ENCODE measurements at places on chromosomes 4 and X.

- DNase-seq: no peak
These were observed 24.4 kb downstream of the UCHL1 start for GRCh38 chr4:41281038-41281634.

DNA sequence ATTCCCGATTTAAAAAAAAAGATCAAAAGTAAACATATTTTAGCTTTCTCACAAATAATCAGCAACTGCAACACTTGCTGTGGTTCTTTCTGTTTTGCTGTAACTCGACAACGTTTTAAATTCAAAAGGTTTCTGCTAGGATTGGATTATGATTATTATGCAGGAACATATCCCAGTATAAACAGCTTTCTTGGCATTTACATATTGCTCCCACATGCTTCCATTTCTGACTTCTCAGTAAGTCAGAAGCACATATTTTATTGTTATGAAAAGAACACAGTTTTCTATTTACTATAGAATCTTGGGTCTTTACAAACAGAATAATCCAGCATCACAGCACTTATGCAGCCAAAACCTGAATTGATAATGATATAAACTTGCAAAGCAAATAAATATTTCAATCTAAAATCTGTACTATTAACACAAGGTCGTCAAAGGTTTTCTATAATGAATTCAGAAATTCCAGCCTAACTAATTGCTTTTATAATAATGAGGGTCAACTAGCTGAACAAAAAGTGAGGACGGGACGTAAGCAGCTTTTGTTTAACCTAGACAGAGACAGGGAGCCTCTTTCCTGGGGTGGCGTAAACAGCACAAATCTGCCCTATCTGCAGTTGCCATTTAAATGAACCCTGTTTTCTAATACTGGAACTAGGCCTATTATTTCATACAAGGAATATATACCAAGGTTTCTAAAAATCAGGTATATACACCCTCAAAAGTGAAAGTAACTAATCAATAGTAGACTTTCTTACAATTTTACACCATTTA is 9.8 kb upstream of the PCDH18 start:
- no peak for DNase-seq

- no peak for DNase-seq
These were observed 60.8 kb upstream of the CBR4 start for GRCh38 chr4:169070895-169071218.

- DNase-seq: no peak
These were observed 23.1 kb downstream of the DGKK start for GRCh38 chrX:50447535-50447934.

DNA sequence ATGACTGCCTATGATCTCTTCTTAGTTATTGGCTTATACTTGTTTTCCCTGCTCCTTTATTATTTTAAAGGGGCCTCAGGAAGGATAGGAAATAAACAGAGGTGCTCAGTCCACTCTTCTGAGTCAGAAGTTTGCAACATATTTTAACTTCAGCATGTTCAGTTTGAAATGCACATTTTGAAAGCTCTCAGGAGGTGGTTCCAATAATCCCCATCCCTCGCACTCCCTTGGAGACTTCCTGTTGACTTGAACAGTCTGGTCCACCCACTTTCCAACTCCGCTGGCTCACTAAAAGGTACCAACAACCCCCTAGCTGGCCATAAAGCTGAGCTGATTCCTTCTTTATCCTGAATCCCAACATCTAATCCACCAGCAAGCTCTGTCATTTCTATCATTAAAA is 78.3 kb upstream of the DUSP21 start:
- DNase-seq: no peak

- no peak for DNase-seq
These were observed 359.9 kb upstream of the F9 start for GRCh38 chrX:139170526-139171173.

DNA sequence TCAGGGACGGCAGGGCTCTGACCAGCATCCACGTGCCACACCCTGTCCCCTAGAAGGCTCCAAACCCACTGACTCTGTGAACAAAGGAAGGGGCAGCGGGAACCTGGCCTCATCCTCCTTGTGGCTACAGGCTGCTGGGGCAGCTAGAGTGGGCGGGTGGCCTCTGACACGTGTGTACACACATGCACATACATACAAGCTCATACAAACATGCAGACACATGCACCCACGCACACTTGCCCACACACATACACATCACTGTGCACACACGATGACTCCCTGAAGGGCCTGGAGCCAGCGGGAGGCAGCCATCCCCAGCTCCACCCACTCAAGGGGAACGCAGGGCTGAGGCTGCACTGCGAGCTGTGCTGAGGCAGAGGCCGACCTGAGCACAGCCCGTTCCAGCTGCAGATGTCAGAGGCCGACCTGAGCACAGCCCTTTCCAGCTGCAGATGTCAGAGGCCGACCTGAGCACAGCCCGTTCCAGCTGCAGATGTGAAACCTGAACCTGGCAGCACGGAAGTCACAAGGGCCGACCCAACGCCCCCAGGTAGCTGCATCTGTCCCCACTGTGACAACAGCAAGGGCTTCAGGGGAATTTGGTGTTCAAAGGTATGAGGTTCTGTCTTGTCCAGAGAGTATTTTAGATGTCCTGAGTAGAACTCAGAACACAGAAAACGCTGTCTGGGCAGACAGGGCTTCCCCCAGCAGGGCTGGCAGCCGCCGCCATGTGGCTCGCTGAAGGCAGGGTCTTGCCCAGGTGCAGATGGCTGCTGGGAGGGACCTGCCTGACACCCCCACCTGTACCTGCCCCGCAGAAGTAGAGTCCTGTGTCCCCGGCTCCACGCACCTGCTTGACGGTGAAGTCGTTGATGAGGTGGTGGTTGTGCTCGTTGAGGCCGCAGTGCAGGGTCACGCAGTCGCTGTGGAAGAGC is 33.5 kb downstream of the CTBP1 start:
- DNase-seq: no peak

GRCh38 chr4:186265683-186266652 is at the start of gene F11:
Gene F11 (plus strand): TSS chr4:186266189. CDS start chr4:186267137, 948 bp downstream.
- DNase-seq: no peak

- DNase-seq: no peak
These were observed 9.9 kb downstream of the PRDM8 start for GRCh38 chr4:80207172-80207583.

GRCh38 chr4:123050018-123050417 is 127.6 kb upstream of the NUDT6 start:
- DNase-seq: no peak

GRCh38 chr4:1030559-1030958 is 19.1 kb downstream of the FGFRL1 start:
- no peak for DNase-seq

DNA sequence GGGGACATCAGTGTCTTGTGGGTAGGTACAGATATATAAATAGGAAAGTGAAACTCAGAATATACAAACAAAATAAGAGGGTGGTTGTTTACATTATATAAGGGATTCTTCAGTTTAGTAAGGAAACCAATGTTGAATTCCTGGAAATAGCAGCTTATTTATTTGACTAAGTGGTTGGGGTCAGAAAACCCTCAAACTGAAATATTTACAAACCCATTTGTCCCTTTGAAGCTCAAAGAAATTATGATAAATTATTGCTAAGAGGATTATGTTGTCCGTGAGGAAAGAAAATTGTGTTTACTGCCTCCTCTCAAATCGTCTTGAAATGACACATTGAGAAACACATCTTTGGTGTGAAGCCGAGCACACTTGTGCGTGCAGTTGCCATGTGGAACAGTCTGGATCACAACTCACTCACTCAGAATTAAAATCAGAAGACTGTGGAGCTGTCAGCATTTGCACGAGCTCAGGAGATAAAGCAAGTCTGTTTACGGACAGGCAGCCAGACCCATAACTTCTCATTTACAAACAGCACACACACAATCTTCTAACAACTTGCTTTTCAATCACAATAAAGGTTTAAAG is 46.8 kb upstream of the SETD7 start:
- DNase-seq: no peak

DNA sequence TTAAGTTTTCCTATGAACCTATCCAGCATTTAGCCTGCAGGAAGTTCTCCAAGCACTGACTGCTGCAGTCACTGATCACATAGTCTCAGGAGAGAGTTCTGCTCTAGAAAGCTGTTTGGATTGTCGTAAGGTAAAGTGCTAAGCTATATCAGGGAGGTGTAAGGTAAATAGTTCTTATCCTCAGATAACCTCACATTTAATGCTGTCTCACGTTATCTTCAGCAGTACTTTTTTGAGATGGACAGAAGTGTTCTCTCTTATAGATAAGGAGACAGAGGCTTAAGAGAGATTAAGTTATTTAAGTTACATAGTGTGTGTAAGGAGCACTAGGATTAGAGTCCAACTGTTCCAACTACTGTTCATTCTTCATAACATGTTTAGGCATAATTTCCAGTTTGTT is 77.9 kb downstream of the STIM2 start:
- DNase-seq: no peak

GRCh38 chr4:71584585-71584984 is 199.3 kb downstream of the GC start:
- DNase-seq: no peak

- DNase-seq: no peak
These were observed 66.9 kb downstream of the PTPN13 start for GRCh38 chr4:86661006-86661405.

DNA sequence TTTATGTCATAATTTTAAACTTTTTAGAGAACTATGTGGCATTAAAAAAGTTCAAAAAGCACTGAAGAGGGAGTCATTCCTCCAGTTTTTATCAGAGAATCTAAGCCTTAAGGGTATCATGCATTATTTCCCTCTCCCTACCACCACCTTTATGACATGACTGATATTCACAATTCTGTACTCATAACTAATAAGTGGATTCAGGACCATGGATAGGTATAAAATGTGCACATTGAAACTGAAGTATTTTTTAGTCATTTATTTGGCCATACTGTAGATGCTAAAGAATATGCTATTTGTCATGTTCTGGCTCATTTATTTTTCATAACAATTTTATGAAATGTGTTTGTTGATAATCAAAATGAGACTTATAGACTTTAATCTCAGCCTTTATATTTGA is 897.5 kb upstream of the AGA start:
- DNase-seq: no peak

DNA sequence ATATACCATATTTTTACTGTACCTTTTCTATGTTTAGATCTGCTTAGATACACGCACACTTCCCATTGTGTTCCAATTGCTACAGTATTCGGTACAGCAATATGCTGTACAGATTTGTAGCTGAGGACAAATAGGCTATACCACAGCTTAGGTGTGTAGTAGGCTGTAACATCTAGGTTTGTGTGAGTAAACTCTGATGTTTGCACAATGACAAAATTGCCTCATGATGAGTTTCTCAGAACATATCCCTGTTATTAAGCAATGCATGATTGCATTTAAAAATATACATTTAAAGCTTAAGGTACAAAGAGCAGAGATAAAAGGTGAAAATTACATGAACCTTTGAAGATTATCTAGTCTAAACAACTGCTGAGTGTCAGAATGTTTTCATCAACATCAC is 181.7 kb downstream of the ADGRA3 start:
- DNase-seq: no peak

GRCh38 chr4:132797856-132798255 is 351.2 kb upstream of the PCDH10 start:
- no peak for DNase-seq

- DNase-seq: no peak
These were observed 97.3 kb upstream of the DCLK2 start for GRCh38 chr4:149980941-149981340.

DNA sequence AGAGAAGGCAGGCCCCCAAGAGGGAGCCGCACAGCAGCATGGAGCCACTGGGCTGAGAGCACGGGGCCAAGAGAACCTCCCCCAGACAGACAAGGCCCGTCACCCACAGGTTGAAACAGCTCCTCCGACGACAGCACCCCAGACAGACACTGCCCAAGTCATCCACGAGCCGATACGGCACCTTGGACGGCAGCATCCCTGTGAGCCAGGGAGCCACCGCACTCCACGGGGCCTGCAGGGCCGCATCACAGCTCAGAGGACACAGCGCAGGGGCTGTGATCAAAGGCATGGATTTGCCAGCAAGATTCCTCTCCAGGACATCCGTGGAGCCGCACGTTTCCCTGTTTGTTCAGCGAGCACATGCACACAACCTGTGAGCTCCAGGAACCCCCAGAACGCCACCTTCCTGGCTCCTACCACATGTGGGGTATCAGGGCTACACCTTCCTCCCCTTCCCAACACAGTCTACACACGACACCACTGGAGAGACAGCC is 3.9 kb downstream of the CTBP1 start:
- DNase-seq: no peak

DNA sequence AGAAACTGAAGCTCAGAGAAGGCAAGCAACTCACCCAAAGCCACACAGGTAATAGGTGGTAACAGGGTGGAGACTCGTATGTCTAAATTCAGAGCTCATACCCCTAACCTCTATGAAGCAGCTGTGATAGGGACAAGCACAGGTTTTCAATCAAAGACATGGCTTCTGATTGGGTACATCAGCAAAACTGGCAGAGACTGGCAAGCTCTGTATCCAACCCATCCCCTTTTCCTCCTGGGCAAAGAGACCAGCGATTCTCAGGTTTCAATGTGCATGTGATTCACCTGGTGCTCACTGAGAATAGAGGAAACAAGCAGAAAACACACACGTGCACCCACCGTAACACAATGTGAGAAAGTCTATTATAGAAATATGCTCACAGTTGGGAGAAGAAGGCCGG is 153.0 kb downstream of the SMIM20 start:
- DNase-seq: no peak

GRCh38 chr4:13527192-13527980 is 16.9 kb downstream of the NKX3-2 start:
- no peak for DNase-seq

DNA sequence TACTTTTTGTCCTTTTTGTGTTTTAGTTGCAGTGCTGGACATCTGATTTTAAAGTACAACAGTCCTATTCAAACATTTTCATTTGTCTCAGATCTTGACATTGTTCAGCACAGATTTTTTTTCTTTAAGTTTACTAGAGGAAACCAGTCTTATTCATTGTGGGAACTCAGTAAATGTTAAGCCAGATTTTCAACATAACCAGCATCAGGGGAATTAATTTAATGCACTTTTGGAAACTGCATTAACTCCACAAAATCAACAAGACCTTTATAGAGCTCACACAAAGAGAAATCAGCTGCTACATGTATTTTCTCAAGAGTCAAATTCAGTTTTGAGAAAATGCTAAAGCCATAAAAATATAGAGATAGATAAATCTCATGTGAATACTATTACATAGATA is 9.9 kb downstream of the CPE start:
- no peak for DNase-seq

DNA sequence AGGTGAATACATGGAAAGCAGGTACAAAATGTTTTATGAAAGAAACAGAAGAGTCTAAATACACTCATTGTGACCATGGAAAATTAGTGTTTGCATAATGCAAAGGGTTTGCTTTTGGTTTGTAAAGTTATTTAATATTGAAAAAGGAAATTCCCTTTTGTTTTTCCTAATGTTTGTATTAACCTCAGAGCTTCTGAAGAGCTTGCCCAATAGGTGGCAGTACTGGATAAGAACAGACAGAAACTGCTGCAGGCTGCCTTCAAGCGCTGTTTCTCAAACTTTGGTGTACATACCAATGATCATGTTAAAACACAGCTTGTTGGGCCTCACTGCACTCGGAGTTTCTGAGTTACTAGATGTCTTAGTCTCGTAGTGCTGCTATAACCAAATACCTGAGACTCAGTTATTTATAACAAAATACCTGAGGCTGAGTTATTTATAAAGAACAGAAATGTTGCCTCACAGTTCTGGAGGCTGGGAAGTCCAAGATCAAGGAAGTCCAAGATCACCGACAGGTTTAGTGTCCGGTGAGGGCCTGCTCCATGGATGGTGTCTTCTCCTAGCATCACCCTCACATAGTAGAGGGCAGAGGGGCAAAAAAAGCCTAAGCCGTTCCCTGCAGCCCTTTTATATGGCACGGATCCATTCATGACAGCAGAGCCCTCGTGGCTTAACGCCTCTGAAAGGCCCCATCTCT is 54.2 kb downstream of the SUPT20HL2 start:
- no peak for DNase-seq

- DNase-seq: no peak
These were observed 184.4 kb upstream of the CXorf66 start for GRCh38 chrX:140149761-140150160.
